Activated gamma-delta T cell (primary cell): ENCODE measurements at places on chromosomes 1 and 21.

- no peak for DNase-seq
These were observed 876.5 kb upstream of the B3GALT2 start for GRCh38 chr1:194062962-194063361.

DNA sequence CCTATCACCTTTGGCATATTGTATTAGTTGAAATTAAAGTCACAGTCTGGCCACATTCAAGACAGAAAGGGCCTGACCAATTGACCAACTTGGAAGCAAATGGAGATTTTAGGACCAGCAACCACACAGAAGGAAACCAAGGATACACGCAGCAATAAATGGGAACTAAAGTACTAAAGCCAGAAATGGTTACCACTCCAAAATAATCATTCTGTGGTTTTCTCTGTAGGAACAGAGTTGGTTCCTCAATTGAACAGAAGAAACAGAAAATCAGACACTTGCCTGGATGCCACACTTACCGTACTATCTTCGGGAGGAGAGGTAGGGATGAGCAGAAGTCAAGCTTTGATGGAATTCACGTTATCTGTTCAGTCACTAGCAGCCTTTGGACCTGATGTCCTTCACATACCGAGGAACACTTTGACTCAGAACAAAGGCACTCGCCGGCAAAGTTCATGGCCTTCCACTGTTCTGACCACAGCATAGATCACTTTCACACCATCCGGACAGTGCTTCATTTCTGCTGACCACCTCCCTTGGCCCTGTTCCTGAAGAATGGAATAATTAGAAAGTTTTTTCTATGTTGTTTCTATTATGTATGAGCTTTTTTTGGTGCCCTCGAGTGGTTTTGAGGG, 96.9 kb downstream of the LPAR3 start:
- no peak for DNase-seq

- DNase-seq: no peak
These were observed 4.9 kb downstream of the SLAMF8 start for GRCh38 chr1:159831412-159832141.

GRCh38 chr1:182684116-182684828, at the start of gene RGS8:
RGS8 (minus strand) TSS chr1:182684587; CDS start chr1:182669649, 14,938 bp downstream.
- no peak for DNase-seq

DNA sequence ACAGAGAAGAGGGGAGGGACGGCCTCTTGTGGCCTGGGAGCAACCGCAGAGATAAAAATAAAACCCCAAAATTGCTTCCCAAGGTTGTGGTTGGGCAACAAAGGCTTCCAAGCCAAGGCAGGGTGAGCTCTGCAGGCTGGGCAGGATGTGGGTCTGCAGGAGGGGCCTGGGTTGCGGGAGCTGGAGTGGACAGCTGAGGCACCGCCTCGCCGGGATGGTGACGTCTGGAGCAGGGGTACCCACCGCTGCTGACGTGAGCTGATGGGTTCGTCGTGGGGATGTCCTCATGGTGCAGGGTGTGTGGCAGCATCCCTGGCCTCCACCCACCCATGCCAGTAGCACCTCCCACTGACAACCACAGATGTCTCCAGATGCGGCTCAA, 3.7 kb downstream of the AURKAIP1 start:
- peak; percentile 68 for DNase-seq

DNA sequence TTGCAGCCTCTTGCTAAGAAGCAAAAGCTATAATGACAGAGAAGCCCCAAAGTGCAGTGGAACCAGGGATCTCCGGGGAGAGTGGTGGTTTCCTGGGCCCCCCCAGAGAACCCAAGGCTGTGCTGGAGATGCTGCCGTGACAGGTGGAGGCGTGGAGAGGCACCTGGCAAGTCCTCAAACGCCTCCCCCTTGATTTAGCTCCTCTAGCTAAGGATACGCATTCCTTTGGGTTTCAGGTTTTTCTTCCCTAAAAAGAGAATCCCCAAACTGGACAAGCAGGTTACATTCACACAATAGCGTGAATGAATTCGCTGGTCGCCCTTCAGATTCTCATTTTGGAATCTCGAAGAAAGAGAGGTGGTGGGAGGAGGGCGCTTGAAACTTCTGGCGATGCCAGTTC, 853 bp upstream of the ATP1A1 start:
- no peak for DNase-seq

DNA sequence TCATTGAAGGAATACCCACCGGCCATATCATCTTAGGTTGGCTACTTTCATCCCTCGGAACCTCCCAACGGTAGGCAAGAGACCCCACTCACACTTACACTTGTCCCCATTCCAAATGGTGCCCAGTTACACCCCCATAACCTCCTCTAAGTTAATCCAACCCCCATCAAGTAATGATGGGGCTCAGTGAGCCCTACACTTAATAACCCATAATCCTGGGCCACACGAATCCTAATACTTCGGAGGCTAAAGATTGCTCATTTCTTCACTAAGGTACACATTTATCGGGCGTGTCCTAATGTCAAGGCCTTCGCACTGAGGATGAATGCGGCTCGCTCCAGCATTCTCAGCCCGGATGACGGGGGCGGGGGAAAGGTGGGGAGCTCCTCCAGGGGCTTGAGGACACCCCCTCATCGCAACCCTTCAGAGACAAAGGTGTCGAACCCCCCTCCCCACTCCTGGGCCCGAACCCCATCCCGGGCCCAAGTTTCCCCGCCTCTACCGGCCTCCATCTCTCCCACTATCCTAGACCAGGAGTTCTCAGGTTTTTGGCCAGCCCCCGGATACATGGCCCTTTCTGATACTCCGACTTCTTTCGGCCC, 435 bp downstream of the ILF2 start:
- no peak for DNase-seq

GRCh38 chr1:213531369-213532310, 456.1 kb upstream of the PROX1 start:
- DNase-seq: no peak

DNA sequence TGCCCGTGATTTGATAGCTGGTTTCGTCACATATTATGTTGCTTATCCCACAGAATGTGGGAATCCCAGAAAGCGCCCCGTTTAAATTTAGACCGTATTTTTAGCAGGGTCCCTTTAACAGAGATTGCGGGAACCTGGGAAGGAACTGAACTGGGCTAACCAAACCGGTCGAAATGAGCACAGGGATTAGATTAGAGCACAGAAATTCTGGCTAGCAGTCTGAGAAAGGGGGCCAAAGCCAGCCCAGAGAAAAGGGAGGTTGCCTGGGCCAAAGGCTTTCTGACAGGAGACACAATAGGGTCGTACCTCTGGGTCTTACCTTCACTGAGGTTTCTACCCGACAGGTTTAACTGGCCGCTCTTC, 327 bp downstream of the LRRC40 start:
- no peak for DNase-seq

DNA sequence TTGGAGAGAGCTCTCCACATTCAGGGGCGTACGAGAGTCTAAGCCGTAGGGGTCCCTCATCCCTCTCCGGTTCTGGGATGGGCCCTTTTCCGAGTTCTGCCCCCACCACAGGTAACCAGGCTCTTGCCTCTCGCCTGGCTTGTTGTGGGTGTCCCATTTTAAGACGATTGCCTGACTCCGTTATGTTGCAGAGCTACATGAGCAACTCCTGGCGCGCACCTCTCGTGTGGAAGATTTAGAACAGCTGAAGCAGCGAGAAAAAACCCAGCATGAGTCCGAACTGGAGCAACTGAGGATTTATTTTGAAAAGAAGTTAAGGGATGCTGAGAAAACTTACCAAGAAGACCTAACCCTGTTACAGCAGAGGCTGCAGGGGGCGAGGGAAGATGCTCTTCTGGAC, 29.0 kb downstream of the PCNT start:
- no peak for DNase-seq

DNA sequence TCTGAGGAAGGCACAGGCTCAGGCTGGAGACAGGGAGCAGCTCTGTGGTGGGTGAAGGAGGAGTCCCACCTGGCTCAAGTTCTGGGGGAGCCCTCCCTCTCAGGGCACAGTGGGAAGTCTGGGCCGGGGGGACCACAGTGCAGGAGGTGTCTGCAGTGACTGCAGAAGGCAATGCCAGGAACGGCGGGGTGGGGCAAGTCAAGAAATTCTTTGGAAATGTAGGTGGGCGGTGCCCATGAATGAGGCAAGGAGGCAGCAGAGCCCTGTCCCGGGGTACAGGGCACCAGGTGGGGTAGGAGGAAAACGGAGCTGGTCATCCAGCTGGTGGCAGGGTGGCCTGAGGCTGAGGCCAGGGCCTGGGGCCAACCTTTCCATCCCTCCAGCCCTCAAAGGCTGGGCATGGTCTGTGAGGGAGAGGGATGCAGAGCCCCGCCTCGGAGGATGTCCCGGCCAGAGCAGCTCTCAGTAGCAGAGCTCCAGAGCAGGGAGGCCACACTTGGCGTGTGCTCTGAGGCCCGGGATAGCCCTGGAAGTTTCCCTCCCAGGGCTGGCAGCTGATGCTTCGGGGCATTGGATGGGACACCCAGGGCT, 4.7 kb downstream of the TFF3 start:
- no peak for DNase-seq

GRCh38 chr1:2047749-2048729, 2.2 kb upstream of the PRKCZ start:
- no peak for DNase-seq

GRCh38 chr1:112060261-112060660, 70.8 kb upstream of the KCND3 start:
- DNase-seq: no peak

DNA sequence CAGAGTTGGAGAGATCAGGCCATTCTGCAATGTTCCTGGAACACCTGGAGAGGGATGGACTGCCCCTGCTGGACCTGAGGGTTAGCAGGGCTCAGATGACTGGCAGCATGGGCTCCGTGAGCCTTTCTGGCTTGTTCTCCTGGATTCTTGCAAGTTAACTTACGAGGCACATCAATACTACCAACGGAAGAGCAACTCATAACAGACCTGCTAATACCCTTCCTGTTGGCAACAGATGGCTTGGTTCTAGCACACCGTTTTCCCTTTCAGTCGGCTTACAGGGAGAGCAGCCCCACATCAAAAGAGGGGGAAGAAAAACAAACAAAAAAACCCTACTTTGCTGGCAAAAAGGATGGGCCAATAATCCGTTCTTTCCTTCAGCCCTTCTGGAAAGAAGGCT, 47.9 kb downstream of the SLC66A1 start:
- no peak for DNase-seq

DNA sequence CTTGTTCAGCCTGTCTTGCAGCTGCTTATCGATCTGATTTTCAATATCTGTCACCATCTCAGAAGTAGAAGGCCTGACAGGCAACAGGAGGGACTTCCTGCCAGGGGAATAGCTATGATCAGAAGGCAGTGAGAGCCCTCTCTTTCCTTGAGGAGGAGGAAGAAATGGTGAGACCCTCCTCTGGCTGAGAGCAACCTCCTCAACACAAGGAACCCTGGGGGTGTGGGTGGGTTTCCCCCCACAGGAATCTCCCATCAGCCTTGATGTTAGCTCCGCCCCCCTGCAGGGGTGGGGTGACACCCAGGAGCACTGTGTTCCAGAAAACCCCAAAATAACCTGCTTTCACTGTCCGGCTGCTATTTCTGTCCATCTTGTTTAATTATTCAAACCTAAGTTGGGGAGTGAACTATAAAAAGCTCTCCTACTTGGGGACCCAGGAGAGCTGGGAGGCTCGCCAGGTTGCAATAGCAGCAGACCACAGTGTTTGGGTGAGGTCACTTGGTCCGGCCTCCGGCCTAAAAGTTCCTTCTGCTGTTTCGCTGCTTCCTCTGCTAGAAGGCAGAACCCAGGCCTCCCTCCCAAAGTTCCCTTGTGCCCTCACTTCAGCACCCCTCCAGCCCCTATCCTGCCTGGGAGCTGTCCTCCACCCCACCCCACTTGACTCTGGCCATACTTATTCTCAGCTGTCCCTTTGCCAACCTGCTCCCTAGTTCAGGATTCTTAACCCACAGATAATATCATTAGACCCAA, 7.8 kb upstream of the MEF2D start:
- no peak for DNase-seq

DNA sequence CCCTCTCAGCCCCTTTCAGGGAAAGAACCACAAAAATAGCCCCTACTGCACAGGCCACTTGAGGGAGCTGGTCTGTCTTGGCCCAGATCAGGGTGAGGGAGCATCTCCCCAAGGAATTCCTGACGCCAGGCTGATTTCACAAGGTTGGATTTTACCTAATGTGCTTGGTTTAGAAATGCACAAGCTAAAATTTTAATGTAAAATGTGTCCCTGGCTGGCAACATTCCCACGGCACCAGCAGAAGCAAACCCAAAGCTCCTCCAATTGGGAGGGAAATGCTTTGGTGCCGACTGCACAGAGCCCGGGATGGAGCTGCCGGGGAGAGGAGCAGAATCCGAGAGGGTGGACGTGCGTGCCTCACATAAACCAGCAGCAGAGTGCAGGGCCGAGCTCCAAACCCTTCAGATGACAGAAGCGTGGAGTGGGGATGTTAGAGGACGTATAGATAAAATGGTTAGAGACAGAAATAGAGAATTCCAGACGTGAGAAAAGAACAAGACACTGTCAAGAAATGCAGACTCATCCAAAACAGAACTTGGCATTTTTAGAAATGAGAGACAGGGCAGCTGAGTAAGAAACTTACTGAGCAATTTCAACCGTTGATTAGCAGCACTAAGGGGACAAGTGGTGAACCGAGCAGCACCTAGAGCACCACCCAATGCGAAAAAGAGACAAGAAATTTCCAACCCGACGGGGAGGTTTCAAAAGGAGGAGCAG, 41.6 kb upstream of the TMEM52 start:
- DNase-seq: no peak

DNA sequence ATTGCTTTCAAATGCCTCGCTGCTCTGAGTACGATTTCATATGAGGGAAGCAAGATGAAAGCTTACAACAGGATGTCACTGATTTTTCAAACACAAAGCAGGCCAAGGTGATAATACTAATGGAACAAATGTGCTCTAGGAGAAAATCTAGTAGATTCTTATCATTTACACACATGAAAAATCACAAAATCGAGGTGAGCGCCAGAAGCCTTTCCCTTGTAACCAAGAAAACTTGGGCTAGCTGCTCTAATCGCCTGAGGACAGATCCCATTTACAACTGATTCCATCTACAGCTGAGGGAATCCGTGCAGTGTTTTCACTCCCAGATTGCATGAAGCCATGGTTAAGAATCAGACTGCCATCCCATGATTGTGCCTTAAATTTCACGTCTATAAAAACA, 117.5 kb downstream of the TM2D1 start:
- no peak for DNase-seq

GRCh38 chr1:232372841-232373440, 257.0 kb downstream of the SIPA1L2 start:
- no peak for DNase-seq

DNA sequence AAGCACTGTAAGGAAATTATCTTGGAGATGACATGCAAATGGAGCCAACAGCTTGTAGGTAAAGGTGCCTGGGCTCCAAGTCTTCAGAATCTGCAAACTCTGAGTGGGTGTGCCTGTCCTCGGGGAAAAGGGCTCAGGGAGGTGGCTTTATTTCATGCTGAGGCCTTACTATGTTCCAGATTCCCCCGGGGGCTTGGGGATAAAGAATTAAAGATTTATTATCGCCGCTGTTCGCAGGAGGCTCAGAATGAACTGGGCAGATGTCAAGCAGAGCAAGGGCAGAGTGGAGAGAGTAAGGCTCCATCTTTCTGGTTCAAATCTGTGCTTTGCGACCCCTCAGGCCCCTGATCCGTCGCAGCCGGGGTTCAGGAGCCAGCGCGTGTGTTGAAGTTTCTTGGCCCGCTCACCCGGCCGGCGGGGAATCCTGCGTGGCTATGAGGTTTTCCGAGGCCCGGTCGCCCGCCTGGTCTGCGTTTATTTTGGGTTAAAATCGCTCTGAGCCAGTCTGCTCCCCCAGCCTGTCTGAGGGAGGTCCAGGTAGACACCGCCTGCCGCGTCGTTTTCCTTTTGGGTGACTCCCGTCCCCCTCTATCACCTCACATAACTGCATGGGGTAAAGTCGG, 19.5 kb downstream of the RHOU start:
- DNase-seq: no peak
